ENCODE measurements at places on chromosomes 16 and 17.

GRCh38 chr16:31099860-31100638, 5.5 kb upstream of the VKORC1 start:
- no peak for DNase-seq

DNA sequence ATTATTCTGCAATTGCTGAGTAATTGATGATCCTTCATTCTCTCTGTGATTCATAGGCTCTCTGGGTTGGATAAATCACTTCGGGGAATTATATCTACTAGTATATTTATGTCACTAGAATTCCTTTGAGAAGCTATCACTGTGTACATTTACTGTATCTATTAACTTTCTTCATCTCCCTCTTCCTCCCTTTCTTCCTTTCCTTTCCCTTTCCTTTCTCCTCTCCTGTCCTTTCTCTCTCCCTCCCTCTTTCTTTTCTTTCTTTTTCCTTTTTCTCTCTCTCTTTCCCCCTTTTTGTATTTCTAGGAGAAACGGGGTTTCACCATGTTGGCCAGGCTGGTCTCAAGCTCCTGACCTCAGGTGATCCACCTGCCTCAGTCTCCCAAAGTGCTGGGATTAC, 711.8 kb downstream of the WWOX start:
- DNase-seq, result no peak

DNA sequence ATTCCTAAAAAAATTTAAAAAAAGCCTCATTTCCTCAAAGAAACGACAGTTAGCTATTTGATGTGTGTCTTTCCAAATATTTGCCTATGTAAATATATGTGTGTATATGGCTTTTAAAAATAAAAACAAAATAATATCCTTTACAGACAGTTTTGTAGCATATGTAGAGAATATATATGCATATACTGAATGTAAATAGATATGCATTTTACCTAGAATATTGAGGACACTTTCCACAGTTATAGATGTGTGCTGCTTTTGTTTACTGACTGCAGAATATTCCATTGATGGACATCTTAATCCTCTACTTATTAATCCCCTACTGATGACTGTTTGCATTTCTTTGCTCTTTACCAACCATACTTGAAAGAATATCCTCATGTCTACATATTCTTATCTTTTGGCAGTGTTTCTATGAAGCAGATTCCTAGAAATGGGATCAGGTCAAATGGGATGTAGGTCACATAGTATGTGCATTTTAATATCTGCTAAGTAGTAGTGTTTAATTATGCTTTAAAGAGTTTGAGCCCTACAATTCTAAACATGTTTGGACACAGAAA, 3.3 kb downstream of the CCL3L1 start:
- no peak for DNase-seq

DNA sequence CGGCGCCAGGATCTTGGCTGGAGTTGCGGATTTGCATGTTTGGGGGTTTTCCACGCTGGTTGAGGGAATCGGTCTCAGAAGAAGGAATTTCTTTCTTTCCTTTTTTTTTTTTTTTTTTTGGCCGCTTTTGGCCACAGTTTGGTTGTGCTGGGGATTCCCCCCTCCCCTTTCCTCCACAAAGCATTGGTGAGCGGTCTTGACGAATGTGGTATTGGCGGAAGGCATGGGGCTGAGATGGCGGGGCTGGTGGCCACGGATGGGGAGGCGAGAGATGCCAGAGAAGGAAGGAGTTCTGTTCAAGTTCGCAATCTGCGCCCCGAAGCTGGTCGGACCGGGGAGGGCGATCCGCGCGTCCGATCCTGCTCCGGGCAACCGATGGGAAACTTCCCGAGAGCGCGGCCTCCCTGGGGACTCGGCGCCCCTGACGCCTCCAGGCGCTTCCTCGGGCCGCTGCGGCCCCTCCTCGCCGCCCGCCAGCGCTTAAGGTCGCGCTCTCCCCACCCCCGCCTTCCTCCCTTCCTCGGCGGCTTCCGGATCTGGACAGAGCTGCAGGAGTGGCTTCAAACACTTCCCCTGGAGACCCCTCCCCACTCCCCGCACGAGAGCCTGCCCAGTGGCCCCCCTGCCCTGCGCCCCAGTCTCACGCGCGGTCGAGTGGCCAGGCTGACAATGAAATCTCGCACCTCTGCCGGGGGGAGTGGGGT, 43.2 kb downstream of the RAI1 start:
- peak; percentile 66 for DNase-seq

DNA sequence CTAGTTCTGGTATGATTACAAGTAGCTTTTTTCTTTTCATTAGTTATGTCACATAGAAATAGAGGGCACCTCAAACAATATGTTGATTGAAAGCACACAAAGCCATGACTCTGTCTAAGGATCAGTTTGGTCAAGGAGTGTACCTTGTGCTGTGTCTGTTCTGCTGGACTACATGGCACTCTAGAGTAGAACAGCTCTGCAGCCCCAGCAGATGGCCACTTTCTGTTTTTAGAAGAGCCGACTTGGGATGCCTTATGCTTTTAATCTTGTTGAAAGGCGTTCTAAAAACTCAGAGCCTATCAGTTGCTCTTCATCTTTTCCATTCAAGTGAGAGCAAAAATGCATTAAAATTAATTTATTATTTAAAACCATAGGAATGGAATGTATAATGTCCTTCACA, 49.3 kb upstream of the CA10 start:
- DNase-seq, result no peak

DNA sequence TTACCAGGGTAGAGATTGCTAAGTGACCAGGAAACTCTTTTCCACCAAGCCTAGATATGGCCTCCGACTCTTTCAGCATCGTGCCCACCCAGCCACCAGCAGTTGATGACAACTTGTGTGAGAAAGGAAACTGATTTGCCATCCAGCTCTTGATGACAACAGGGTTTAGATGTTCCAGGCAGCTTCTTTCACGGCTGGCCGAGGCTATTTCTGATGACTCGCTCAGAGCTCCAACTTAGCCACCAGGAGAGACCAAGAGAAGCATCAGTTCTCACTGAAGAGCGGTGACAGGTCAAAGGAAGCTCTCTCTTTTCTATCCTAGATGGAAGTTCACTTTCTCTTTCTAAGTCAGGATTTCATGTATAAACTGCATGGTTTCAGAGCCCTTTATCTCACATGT, 61.2 kb downstream of the MPHOSPH6 start:
- no peak for DNase-seq

- DNase-seq, result no peak
These were observed 113.3 kb downstream of the VPS53 start for GRCh38 chr17:601244-601925.

DNA sequence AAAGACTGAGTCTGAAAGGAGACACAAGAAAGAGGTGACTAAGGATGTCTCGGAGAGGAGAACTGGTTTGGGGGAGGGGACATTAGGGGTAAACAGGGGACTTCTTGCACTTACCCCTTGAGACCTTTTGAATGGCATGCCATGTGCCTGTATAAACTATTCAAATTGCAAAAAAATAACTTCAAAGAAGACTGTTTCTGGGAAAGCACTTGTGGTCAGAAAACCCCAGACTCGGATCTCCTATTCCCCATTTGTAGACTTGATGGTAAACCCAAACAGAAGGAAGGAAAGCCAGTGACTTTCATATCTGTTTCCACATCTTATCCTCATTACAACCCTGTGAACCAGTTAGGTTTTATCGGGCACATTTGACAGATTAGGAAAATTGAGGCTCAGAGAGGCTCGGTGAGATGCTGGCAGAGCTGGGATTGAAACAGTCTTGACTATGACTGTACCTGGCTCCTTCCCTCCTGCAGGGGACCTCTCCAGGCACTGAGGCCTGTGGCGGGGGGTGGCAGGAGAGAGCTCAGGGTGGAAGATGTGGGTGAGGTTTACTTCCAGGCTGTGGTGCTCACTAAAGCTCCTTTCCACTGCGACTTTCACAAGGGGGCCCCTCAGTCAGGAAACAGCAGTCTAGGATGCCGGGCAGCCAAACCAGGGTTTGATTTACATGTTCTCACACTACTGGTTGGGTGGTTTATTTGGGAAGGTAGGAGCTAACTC, 30.5 kb upstream of the PLCG2 start:
- no peak for DNase-seq

DNA sequence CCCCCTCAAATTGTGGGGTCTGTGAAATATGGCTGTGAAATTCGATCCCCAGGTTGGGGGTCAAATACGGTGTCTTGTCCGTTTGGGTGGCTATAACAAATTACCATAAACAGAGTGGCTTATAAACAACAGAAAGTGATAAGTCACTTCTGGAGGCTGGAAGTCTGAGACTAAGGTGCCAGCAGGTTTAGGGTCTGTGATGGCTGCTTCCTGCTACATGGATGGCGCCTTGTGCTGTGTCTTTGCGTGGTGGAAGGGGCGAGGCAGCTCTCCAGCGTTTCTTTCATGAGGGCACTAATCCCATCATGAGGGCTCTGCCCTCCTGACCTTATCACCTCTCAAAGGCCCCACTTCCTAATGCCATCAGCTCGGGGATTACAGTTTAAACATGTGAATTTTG, 120.0 kb downstream of the IRF8 start:
- DNase-seq, result no peak

DNA sequence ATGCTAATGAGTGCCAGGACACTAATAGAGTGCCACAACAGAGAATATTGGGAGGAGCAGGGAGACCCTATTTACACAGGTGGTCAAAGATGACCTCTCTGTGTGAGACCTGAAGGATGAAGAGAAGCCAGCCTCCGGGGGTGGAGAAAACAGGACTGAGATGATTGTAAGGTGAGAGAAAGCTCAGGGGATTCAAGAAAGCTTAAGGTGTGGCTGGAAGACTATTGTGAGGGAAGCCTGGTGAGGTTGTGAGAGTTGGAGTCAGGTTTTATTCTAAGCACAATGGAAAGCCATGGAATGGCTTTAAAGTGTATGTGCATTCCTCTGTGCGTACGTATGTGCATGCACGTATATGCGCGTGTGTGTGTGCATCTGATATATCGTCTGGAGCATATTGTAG, 10.4 kb upstream of the MARCHF10 start:
- DNase-seq, result no peak

- no peak for DNase-seq
These were observed 54.6 kb upstream of the CORO6 start for GRCh38 chr17:29677221-29677791.

DNA sequence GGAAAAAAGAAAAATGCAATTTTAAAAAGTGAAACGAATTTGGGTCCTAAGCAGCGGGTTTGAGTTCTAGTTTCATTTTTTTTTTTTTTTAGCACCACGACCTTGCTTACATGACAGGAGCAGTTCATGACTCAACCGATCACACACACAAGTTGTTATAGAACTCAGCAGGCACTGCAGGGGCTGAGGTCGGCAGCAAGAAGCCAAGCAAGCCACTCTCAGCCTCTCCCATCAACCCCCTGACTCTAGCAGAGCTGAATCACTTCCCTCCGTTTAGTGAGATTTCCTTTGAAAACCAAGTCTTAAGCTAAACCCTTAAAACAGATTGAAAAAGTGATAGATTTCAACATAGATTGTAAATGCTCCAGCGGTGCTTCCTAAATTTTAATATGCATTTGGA, 520.8 kb downstream of the HAPSTR1 start:
- DNase-seq, result no peak

DNA sequence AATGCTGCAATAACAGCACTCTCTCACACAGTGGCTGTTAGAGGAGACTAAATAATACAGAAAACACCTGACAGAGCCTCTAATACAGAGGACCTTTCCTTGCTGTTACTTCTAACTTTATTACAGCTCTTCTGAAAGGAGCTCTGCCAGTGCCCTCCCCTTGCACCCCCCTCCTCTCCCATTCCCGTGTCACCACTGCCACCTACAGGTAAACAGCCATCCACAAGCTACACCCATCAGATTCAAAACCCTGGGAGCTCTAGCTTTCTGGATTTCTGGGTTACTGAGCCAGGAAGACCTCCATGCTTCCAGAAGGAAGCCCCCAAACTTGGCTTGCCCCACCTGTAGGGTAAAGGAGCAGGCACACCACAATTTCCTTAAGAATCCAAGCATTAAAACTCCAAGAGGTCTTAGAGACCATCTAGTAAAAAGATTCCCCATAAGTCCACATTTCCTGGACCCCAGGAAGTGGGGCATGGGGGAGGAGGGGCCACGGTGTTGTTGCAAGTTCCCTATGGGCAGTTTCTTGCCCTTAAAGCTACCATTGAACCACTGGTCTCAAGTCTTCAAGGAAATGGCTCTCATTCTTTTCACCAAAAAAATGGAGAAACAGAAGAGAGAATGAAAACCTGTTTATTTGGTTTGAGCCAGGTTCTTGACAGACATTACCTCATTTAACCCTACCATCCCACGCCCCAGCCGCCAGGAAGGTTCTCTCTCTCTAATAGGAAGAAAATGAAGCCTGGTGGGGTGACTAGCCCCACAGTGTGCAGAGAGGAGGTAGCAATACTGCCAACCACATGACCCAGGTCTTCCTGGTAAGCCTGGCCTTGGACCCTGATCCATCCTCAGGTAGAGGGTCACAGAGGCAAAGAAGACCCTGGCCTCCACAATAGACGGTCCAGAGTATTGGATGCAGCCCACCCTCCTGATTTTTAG, 52.8 kb downstream of the TOM1L2 start:
- peak; percentile 81 for DNase-seq

DNA sequence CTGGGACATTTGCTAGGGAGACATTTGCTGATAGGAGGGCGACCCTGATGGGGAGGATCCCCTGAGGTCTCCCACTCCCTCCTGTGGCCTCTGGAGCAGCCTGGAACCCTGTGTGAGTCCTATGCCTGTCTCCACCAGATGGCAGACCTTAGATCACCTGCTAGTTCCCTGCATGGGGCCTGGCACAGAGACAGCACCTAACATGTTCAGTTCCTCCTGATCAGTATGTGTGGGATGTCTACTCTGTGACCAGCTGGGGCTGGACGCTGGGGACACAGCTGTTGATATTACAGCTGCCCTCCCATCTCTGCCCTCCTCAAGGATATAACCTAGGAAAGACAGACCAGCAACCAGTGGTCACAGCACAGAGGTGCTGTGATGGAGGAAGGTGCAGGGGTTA, 1.1 kb upstream of the ADCY7 start:
- DNase-seq, result no peak

GRCh38 chr16:26019381-26020242, 327.9 kb downstream of the HS3ST4 start:
- DNase-seq, result no peak

DNA sequence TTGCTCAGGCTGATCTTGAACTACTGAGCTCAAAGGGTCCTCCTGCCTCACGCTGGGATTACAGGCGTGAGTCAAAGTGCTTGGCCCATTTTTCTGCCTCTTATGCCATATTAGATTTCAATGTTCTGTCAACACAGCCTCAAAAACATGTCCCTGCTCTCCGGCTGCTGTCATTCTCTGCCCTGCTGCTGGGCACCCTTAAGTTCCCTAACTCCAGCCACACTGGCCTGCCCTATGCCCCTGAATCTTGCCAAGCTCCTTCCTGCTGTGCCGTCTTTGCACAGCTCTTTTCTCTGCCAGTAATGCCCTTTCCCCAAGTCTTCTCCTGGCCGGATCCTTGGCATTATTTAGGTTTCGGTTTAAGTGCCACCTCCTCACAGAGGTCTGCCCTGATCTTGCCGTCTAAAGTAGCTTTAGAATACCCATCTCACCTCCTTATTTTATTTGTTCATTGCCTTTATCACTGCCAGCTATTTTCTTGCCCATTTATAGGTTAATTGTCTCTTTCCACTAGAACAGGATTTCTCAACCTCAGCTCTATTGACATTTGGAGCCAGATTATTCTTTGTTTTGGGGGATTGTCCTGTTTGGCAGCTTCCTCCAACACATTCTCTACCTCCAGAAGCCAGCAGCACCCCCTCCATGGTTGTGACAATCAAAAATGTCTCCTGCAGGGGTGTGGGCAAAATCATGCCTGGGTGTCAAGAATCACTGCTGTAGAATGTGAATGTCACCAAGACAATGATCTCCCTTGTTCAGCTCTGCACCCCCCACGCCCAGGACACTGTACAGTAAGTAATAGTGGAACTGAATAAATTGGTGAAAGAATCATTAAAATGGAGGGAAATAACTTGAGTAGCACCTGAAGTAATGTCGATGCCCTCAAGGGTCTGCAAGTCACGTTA, 168.2 kb downstream of the CYLD start:
- no peak for DNase-seq
